ENCODE measurements at places on chromosomes 1 and 21. TPM values are rescaled to one million over a fixed set of nuclear protein-coding genes. Genes with fewer than 3 reads are reported as not detected.
A peak's percentile ranks its signal among the peaks of the same experiment; 100 is the strongest.

DNA sequence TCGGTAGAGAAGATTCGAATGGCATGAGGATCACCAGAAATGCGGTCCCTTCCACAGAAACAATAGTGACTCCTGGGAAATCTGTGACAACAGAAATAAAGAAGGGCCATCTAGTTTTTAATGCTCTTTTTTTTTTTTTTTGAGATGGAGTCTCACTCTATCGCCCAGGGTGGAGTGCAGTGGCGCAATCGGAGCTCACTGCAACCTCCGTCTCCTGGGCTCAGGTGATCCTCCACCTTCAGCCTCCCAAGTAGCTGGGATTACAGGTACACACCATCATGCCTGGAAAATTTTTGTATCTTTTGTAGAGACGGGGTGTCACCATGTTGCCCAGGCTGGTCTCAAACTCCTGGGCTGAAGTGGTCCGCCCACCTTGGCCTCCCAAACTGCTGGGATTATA is 43.9 kb downstream of the L1TD1 start:
- DNase-seq, result no peak

DNA sequence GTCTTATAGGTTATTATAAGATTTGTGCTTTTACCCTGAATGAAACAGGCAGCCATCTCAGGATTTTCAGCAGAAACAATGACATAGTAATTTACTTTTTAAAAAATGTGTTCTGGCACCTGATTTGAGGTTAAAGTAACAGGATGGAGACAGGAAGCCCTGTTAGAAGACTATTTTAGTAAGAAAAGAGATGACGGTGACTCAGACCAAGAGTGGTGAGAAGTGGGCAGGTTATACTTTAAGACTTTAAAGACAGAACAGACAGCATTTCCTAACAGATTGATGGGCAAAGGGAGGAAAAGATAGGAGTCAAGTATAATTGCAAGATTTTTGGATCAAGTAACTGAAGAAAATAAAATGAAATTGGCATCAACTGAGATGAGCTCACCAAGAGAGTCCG is 436.8 kb upstream of the NR5A2 start:
- DNase-seq, result no peak

Gene TTC3
- 168 TPM for total RNA-seq

Gene SPTA1
- total RNA-seq, result not detected

GRCh38 chr1:64111787-64112186 is 91.6 kb upstream of the UBE2U start:
- peak; percentile 44 for DNase-seq

Gene HTR6
- not detected for total RNA-seq

GRCh38 chr1:7584157-7584556 is 186.9 kb upstream of the VAMP3 start:
- no peak for DNase-seq

- peak; percentile 92 for DNase-seq
Observed at GRCh38 chr1:10380594-10381275, 18.1 kb upstream of the PGD start.

DNA sequence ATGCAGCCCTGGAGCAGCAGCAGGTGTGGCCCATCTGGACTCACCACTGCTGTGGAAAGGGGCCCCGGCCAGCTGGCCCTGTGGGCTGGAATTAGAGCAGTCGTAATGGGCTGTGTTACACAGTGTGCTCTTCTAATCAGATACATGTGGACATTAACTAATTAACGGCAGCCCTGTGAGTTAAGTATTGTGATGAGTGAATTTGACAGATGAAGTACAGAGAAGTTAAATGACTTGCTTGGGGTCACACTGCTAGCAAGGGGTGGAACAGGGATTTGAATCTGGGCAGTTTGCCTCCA is 58.6 kb downstream of the MDM4 start:
- no peak for DNase-seq

Gene LHX8
- total RNA-seq, result not detected

- DNase-seq, result no peak
Observed at GRCh38 chr1:223669003-223669795, 3.7 kb upstream of the CAPN8 start.

GRCh38 chr1:223417444-223417843 is 24.2 kb downstream of the CCDC185 start:
- no peak for DNase-seq

Data from LHCN-M2 (cell line).